ENCODE measurements at places on chromosomes 11 and 22.

- DNase-seq = no peak
Measured at GRCh38 chr11:21622995-21623394, 569.9 kb upstream of the ANO5 start.

DNA sequence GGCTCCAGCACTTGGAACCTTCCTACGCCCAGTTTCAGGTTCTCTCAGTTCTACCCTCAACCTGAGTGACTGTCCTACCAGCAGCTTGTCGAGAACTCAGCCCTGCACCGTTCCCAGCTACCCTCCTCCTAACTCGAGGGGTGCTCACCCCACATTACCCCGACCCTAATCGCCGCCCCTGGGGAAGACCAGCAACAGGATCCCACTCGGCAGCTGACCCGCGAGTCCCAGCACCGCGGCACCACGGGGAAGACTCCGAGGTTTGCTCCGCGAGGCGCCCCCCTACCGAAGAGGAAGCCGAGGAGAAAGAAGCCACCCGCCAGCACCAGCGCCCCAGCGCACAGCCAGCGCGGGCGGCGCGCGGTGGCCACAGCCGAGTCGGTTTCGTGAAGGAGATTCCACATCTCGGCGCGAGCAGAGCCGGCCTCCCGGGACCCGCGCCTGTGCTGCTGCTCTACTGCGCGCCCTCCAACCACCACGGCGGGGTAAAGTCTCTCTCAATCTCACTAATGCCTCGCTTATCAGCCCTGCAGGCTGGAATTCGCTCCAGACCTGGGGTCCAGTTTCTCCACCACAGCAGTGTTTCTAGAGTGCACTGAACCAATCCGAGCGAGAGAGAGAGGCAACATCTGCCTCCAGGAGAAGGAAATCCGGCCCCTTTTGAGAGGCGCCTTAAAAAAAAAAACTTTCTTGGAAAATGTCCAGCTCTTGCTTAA is at the start of gene FOLH1:
FOLH1 (minus strand) TSS at position 597 of the 716 bp plus-strand sequence; CDS start at position 404, 193 bp downstream.
- DNase-seq = no peak

GRCh38 chr11:125124618-125124992 is 13.2 kb upstream of the TMEM218 start:
- no peak for DNase-seq

- no peak for DNase-seq
Measured at GRCh38 chr22:49260681-49261580, 566.7 kb downstream of the BRD1 start.

GRCh38 chr22:17951315-17951714 is 73.0 kb downstream of the MICAL3 start:
- no peak for DNase-seq

DNA sequence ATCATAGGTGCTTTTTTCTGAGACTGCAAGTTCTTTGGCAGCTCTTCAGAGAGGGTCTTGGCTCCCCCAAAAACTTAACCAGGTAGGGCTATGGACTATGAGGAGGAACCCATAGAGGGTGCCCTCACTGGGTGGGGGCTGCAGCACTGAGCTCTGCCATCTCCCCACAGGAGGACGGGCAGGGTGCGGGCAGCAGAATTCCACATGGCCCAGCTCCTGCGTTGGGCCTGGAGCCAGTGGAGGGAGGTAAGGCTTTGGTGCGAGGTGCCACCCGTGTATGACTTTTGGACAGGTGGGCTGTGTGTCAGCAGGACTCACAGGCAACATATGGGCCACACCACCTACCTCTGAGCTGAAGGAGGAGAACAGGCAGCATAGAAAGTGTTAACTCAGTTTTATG is 58.4 kb downstream of the PISD start:
- DNase-seq = no peak

DNA sequence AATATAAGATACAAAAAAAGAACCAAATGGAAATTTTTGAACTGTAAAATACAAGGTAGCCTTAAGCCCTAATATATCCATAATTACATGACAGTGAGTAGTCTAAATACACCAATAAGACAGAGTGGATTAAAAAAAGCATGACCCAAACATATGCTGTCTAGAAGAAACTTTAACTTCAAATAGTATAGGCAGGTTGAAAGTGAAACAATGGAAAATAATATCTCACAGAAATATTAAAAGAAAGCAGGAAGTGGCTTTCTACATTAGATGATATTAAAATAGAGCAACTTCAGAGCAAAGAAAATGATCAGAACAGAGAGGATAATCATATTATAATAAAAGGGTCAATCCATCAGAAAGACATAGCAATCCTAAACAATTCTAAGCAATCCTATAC is 21.8 kb downstream of the DCUN1D5 start:
- DNase-seq = no peak

DNA sequence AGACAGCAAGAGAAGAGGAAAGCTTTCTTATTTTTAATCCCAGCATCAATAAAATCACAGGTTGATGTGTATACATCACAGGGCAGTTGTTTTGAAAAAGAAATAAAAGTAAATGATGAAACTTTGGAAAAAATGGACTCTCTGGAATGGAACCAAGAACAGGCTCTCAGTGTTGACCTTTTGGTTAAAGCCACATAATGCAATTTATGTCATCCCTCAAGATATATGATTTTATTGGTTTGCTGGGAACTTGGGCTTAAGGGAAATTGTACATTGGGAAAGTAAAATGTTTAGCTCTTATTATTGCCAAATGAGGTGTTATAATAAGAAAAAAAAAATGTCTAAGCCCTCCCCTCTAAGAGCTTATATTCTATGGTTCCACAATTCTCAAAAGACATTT is 139.8 kb upstream of the MTNR1B start:
- DNase-seq = no peak

Data from NCI-H2171 treated with DMSO at 0.1 percent for 48 hours (cell line).